ENCODE measurements at places on chromosomes 13 and 19.

DNA sequence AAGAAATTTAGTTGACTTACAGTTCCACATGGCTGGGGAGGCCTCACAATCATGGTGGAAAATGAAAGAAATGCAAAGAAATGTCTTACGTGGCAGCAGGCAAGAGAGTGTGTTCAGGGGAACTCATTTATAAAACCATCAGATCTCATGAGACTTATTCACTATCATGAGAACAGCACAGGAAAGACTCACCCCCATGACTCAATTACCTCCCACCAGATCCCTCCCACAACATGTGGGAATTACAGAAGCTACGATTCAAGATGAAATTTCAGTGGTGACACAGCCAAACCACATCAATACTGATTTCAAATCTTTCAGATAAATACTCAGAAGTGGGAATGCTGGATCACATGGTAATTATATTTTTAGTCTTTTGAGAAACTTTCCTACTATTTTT, 1357.9 kb downstream of the SLITRK5 start:
- no peak for DNase-seq

GRCh38 chr19:1616396-1616795, 11.1 kb upstream of the UQCR11 start:
- no peak for DNase-seq

- DNase-seq = peak; percentile 91
These were observed 26.2 kb upstream of the MCF2L start for GRCh38 chr13:112942689-112943308.

DNA sequence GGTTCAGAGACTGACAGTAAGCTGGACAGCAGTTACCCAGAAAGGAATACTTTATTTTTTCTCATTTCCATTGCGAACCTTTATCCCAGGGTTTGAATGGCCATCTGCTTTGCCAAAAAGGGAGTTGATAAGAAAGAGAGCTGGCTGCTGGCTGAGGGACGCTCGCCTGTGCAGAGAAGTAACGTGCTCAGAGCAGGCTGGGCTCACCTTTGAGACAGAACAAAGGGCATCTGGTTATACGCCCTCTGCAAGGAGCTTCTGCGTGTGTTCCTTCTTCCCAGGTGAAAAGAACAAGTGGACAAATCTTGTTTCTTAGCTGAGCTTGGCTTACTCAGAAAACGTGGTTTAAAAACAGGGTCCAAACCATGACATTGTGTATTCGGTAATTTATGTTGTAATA, 47.4 kb downstream of the EFNB2 start:
- DNase-seq = no peak

DNA sequence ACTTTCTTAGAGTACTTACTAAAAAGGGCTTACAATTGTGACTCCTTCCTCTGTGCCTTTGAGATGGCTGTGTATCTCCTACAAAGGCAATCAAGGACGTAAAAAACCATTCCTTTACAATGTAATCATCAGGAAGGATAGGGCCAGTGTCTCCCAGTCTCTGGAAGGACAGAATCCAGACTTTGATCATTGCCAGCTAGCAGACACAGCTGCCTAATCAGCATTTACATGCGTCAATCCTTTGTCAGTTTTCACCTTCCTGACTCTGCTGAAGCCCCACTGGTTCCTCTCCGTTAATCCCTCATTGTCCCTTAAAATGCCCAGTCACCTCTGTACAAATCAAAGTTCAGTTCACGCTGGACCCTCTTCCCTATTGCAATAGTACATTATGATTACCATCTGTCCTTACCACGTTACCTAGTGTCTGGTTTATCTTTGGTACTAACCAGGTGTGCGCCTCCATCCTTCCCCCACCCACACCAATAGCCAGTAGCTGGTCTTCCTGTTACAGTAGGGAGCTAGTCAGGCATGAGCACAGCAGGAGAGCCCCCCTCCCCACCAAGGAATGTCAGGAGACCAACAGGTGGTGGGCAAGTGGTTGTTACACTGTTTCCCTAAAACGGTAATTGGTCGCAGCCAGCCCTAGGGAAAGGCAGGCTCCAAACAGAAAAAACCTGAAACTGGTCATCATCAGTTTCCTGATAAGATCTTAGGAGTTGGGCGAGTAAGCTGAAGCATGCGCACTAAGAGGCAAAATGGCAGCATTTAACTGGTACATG, 49.7 kb downstream of the TGDS start:
- DNase-seq = no peak

- DNase-seq = no peak
These were observed 74.1 kb downstream of the ABCC4 start for GRCh38 chr13:95226932-95227695.

GRCh38 chr13:99967869-99968520, 3.6 kb downstream of the ZIC5 start:
- DNase-seq = no peak

DNA sequence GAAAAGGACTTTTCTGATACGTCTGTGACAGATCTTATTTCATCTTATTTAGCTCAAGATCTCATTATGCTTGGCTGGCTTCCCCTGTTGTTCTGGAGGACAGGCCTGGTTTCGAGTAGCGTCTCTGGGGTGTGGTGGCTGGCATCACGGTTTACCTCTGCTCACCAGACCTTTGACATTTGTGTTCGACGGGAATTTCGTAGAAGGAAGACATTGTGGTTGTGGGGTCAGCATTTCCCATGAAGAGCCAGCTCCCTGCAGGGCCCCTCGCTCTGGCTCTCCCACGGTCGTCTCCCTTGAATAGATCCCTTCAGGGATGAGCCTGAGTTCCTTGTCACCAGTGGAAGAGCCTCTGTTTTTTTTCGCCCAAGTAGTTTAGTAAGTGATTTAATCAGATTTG, 78.6 kb upstream of the TEX29 start:
- DNase-seq = no peak

DNA sequence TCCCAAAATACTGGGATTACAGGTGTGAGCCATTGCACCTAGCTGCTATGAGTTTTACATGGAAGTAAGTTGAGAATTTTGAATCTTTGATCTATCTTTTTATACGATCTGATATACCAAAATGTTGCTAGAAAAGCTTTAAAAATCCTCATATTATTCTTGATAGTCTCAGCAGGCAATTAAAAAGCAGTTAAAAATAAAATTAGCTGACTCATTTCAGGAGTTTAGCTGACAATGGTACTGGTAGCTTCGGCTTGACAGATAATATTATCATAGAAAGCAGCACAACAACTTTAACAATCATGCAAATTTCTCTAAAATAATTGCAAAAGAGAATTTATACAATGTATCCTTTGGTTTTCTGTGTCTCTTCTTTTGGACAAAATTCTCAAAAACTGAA, 9.6 kb upstream of the FOXO1 start:
- no peak for DNase-seq

DNA sequence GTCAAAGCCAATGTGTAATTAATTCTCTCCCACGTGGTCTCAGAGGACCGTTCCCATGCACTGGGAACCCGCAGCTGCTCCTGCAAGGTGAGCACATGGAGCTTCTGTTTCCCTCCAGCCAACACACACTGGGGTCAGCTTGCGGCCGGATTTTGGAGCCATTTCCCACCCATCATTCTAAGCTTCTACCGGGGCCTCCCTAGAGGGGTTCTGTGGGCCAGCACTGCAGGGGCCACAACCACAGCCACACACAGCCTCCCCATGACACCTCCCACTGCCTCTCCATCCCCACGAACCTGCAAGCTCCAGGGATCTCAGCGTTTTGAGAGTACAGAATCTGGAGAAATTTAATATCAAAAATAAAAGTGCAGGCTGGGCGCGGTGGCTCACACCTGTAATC, 120.7 kb upstream of the SOX1 start:
- DNase-seq = no peak

Data from NCI-H1417 treated with DMSO at 0.1 percent for 48 hours (cell line).